Spinal cord (tissue), 10 donors: ENCODE measurements at places on chromosomes 12 and 14. TPM values are rescaled to one million over a fixed set of nuclear protein-coding genes. Genes with fewer than 3 reads are reported as not detected.

Gene KCNA1
- total RNA-seq: 1.9 TPM

Gene MUCL1
- not detected for total RNA-seq

Gene OAS1
- total RNA-seq: 14.5 TPM

Gene KRT86
- total RNA-seq: 0.11 TPM

DNA sequence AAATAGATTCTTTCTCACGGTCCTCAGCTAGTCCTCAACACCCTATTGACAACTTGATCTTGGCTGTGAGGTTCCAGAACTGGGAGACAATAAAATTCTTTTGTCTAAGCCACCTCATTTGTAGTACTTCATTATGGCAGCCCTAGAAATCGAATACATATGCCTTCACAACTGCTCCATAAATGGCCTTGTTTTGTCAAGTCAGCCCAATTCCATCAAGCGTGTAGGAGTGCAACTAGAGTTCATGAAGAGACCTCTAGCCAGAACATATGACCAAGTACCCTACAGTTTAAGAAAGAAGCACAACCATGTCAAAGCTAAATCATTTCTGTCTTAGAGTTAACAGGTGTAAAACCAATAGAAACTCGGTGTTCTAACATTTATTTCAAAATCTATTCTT lies 45.0 kb upstream of the PLEKHA5 start:
- H3K27me3 ChIP-seq: no peaks in the 10 kb centered on the region
- H3K4me3 ChIP-seq: no peak overlapping the region
- DNase-seq: no peak
- H3K27ac ChIP-seq: no peak overlapping the region
- H3K36me3 ChIP-seq: no peaks in the 10 kb centered on the region

- H3K27me3 ChIP-seq: no peaks in the 10 kb centered on the region
- H3K27ac ChIP-seq: no peak overlapping the region
- no peak for DNase-seq
- H3K4me1 ChIP-seq: peaks cover 10% of the 10 kb centered on the region
- no peaks in the 10 kb centered on the region for H3K36me3 ChIP-seq
- no peak overlapping the region for H3K4me3 ChIP-seq
Measured at GRCh38 chr12:3658327-3659163, 94.4 kb downstream of the CRACR2A start.

DNA sequence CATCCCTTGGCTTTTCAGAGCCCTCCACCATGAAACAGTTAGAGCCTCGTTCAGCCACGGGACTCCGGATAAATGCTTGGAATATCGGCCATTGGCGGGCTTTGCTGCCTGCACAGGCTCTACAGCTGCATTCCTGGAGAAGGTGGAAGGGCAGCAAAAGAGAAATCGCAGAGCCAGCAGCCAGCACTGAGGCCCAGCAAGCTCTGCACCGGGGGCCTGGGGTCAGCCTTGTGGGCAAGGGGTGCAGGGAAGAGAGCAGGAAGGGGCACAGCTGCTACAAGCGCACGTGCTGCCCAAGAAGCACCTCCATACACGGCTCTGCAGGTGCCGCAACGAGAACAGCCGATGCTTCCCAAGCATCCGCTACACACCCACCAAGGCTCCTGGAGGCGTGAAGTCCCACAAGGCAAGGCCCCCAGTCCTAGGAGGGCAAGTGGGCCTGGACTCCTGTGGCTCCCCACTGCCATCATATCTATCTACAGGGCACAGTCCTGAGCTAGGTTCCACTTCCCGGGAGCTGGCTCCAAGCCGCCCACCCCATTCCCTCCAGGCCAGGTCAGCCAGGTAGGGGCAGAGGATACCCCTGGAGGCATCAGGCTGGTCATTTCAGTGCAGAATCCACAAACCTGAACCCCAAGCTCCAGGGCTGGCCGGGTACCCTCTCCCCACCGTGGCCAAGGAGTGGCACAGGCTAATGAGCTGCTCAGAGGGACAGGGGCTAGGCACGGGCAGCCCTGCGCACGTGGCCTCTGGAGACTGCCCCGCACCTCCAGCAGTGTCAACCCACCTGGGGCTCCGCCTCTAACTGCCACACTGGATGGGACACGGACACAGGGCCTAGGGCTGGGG lies 40.2 kb downstream of the CCNK start:
- peaks cover 62% of the 10 kb centered on the region for H3K4me1 ChIP-seq
- H3K4me3 ChIP-seq: no peak overlapping the region
- peaks cover 44% of the 10 kb centered on the region for H3K36me3 ChIP-seq

DNA sequence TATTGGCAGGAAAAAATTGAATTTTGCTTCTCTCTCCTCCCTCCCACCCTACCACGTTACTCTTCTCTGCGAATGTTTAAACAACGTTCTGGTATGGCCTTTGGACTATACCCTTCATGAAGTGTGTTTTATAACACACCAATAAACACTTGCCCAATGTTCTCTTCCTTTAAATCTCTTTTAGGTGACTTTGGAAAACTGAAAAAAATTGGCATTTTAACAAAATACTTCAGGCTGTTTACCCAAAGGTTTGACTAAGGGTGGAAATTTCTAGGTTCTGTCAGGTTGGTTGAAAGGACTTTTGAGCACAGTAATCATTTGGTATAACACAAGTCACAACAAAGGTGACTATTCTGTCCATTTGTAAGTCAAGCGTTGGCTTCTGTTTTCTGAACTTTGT lies 446.8 kb downstream of the AEBP2 start:
- no peaks in the 10 kb centered on the region for H3K4me1 ChIP-seq
- H3K36me3 ChIP-seq: no peaks in the 10 kb centered on the region
- peak overlapping the region; percentile 18 for H3K27ac ChIP-seq
- DNase-seq: no peak
- H3K4me3 ChIP-seq: no peak overlapping the region

DNA sequence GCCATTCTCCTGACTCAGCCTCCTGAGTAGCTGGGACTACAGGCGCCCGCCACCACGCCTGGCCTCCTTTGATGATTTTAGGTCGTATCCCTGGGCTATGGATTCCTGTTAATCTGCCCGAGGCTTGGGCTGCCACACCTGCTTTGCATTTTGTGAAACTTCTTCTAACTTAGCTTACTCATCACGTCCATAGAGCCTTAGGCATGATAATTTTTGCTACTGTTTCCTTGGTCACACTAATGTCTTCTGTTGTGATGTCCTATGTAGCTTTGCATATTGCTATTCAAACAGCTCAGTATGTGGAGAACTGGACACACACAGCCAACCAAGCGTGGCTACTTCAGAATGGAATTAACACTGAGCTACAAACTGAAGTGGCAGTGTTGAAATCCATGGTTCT lies 47.5 kb upstream of the DDX11 start:
- H3K27me3 ChIP-seq: no peaks in the 10 kb centered on the region
- H3K27ac ChIP-seq: no peak overlapping the region
- no peak for DNase-seq
- H3K4me3 ChIP-seq: no peak overlapping the region
- H3K4me1 ChIP-seq: peaks cover 16% of the 10 kb centered on the region

GRCh38 chr14:88247228-88247627 lies 75.8 kb downstream of the KCNK10 start:
- no peak overlapping the region for H3K27ac ChIP-seq
- H3K36me3 ChIP-seq: no peaks in the 10 kb centered on the region
- H3K4me1 ChIP-seq: peaks cover 4% of the 10 kb centered on the region
- no peak for DNase-seq
- H3K27me3 ChIP-seq: no peaks in the 10 kb centered on the region

DNA sequence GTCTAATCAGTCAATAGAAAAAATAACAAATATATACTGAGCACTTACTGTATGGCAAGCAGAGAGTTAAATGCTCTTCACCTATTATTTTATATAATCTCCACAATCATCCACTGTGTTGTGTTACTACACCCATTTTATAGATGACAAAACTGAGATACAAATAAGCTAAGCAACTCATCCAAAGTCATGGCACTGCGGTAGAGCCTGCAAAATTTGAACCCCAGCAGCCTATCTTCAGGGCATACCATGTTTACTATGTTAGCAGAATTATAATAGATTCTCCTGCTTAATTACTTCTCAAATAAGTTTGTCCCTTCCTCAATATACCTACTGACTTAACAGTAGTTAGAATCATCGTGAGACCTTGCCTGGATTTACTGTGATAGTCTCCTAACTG lies 53.6 kb upstream of the PCED1B start:
- no peaks in the 10 kb centered on the region for H3K27me3 ChIP-seq
- no peaks in the 10 kb centered on the region for H3K4me1 ChIP-seq
- H3K27ac ChIP-seq: no peak overlapping the region

DNA sequence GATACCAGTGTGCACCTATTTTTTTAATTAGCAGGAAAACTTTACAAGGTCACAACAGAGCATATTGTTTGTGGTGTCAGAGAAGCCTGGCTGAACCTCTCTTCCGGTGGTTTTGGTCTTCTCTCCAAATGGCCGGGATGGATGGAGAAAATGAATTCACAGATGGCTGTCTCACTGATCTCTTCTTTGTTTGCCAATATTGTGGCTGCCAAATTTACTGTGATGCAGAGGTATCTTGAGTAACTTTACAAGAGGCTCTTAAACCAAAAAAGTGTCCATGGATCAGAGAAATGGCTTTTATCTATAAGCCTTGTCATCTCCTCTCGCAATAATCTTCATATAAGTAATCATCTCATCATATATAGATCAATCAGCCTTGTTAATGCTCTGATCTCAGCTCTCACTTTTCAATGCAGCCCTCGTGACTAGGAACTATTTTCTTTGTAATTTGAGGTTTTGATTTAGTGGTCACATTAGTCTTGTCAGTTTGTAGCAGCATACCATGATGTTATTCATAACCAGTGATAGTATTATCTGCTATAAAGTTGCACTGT lies 308.1 kb downstream of the EGLN3 start:
- no peak overlapping the region for H3K4me3 ChIP-seq
- DNase-seq: no peak
- H3K4me1 ChIP-seq: no peaks in the 10 kb centered on the region

DNA sequence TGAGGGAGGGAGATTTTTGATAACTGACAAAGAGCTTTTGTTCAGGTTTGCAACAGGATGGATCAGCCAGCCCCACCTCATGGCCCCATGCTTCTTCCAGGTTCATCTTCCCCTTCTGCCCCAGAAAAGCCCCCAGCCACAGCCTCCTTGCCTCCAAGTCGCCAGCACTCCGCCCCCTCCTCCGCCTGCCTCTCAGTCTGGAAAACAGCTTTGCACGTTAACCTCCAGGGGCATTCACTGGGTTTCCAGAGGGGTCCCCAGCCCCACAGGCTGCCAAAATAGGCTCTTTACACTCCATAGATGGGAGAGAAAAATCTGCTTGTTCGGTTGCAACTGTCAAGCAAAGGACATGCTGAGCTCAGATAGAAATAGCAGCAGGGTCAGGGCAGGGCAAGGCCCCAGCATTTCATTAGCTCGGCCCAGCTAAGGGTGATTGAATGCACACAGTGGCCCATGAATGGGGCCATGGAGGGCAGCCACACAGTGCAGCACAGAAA lies 253.6 kb downstream of the ZFP36L1 start:
- no peaks in the 10 kb centered on the region for H3K36me3 ChIP-seq
- H3K4me3 ChIP-seq: no peak overlapping the region
- peaks cover 25% of the 10 kb centered on the region for H3K4me1 ChIP-seq
- peak overlapping the region; percentile 85 for H3K27ac ChIP-seq
- peak; percentile 63 for DNase-seq
- H3K27me3 ChIP-seq: no peaks in the 10 kb centered on the region

DNA sequence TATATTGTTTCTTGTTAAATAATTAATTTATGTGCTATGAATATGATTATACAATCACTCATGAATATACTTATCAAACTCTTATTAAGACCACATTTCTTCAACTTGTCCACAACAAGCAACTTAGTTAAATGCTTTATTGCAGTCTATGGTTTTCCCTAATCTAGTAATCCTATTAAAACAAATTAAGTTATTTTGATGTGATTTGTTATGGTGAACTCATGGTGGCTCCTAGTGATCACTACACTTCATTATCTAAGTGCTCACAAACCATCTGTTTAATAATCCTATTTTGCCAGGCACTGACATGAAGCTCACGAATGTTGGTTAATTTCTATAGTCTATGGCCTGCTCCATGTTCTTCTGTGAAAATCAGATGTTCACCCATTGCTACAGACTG lies 42.9 kb downstream of the INSM2 start:
- no peak overlapping the region for H3K27ac ChIP-seq
- H3K27me3 ChIP-seq: no peaks in the 10 kb centered on the region
- DNase-seq: no peak
- H3K36me3 ChIP-seq: no peaks in the 10 kb centered on the region
- no peaks in the 10 kb centered on the region for H3K4me1 ChIP-seq
- no peak overlapping the region for H3K4me3 ChIP-seq

- DNase-seq: no peak
- H3K36me3 ChIP-seq: no peaks in the 10 kb centered on the region
- no peak within 1 kb of the TSS for H3K4me3 ChIP-seq
- no peaks in the 10 kb centered on the region for H3K4me1 ChIP-seq
- H3K27me3 ChIP-seq: peaks cover 2% of the 10 kb centered on the region
- H3K27ac ChIP-seq: no peak within 1 kb of the TSS
Measured at GRCh38 chr12:52776913-52777395, at the start of gene KRT76. TSS of gene KRT76 (minus strand) at chr12:52777345. CDS start at chr12:52777291, 54 bp downstream.

DNA sequence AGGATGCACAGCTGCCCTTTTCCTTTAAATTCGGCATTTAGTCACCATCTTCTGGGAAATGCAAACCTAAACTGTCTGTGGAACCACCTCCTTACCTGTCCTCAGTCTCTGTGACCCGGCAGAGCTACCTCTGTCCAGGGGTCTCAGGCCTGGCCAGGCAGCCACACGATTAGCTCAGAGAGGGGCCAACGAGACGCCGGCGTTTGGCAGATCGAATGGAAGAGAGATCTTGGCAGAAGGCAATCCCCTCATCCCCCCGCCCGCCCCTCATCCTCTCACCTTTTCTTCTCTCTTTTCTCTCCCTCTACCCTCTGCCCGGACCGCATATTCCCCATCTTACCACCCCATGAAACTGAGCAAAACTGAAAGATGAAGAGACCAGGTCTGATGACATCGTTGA lies 101.0 kb downstream of the PIWIL1 start:
- H3K36me3 ChIP-seq: peaks cover 82% of the 10 kb centered on the region
- no peaks in the 10 kb centered on the region for H3K27me3 ChIP-seq
- H3K27ac ChIP-seq: no peak overlapping the region
- H3K4me3 ChIP-seq: no peak overlapping the region
- H3K4me1 ChIP-seq: no peaks in the 10 kb centered on the region
- DNase-seq: no peak

DNA sequence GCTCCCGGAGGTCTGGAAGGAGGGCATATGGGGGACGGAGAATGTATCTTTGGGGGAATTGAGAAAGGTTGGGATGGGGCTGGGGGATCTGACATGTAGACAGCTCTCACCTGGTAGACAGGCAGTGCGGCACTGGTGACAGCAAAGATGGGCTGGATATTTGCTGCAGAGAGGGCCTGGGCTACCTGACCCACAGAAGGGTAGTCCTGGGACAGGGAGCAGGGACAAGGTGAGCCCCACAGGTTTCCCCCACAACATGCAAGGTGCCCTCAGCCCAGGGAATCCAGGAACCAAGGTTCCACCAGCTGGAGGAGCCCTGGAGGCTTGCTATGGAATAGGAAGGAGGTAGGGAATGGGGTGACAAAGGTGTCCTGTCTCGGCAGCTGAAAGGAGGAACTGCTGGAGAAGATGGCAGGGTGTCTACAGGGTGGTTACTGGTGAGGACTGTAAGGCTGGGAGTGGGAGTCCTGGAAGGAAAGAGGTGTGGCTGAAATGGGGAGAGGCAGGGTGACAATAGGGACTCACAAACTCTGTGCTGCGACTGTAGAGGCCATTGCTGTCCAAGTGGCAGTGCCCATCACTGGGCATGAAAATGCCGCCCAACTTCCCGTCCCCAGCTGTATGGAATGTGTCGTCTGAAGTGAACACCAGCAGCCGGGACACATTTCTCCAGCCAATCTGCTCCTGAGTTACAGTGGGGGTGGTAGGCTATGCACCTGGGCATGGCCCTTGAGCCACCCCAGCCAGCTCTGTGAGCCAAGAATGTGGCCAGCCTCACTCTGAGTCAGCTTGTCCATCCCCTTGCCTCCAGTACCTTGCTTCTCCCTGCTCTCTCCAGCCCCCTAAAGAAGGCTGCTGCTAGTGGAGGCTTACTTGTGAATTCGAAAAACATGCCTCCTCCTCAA lies 11.3 kb downstream of the ITGB7 start:
- H3K27me3 ChIP-seq: peaks cover 27% of the 10 kb centered on the region
- H3K36me3 ChIP-seq: peaks cover 15% of the 10 kb centered on the region
- no peak overlapping the region for H3K27ac ChIP-seq
- no peak for DNase-seq
- H3K4me1 ChIP-seq: peaks cover 10% of the 10 kb centered on the region
- no peak overlapping the region for H3K4me3 ChIP-seq
